ENCODE measurements at places on chromosomes 5 and 9.

DNA sequence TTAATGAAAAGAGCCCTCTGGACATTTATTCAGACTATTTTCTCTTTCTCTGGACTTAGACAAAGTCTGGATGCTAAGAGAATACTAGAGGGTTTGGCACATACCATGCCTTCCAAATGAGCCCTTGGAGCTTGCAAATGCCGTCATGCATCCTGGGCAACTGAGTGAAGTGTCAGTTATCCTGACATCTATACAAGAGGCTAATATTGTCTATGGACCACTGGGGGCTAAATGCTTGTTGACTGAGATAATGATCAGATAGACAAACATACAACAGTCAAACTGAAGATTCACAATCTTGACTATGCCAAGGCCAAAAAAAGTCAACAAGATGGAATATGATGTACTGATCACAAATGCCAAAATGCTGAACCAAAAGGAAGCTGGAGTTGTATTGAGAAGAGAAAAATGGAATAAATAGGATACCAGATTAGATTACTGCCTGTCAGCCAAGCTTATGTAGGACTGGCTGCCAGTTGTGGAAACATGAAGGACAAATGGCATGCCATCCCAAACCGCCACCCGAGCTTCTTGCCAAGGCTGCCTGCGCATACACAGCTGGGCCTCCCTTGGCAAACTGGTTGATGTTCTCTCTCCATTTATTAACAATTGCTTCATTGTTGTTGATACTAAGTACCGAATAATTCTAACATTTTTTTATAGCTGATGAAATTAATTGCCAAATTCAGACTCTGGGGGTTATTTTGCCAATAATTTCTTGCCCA lies 240.1 kb upstream of the GRAMD2B start:
- peak; percentile 90 for DNase-seq

DNA sequence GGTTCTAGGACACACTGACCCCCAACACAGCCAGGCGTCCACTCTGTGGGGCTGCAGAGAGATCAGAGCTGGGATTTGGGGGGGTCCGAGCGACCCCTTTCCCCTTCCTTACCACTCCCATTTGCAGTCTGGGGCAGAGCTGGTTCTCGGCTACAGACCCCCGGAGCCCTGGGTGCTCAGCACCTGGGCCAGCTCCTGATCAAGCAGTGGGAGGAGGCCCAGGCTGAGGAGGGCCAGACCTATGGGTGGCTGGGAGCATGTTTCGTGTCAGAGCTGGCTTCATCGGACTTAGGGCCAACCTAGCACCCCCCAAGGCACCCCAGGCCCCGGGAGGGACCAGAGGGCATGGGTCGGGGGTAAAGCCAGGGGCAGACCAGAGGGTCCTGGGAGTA lies 7.6 kb downstream of the GRIN1 start:
- no peak for DNase-seq

GRCh38 chr9:136323371-136323789 lies 4.0 kb upstream of the GPSM1 start:
- no peak for DNase-seq

DNA sequence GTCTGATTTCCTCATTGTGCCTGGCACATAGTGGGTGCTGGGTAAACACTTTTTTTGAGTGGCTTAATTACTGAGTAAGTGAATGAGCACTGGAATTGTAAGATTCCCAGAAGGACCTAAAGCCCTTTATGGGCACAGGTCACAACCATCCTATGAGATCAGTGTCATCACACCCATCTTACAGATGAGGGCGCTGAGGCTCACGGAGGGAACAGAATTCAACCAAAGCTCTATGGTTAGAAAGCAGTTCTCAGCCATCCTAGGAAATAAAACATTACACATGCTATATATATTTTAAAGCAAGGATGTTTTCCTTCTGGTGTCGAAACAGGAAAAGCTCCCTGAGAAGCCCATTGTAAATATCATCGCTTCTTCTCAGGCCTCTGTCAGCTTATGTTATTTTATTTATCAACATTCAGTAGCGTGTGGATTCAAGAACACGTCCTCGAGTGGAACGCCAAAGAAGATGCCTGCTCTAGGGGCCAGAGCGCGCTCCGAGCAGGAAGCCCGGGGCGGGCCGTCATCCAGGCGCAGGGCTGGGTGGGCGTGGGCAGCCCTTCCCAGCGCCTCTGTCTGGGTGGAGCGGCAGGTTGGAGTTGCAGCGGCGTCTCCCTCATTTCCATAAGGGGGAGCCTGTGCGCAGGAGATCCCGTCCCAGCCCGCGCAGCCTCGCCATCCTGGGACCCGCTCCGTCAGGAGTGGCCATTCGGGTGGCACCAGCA lies 155.8 kb upstream of the SMIM23 start:
- no peak for DNase-seq

DNA sequence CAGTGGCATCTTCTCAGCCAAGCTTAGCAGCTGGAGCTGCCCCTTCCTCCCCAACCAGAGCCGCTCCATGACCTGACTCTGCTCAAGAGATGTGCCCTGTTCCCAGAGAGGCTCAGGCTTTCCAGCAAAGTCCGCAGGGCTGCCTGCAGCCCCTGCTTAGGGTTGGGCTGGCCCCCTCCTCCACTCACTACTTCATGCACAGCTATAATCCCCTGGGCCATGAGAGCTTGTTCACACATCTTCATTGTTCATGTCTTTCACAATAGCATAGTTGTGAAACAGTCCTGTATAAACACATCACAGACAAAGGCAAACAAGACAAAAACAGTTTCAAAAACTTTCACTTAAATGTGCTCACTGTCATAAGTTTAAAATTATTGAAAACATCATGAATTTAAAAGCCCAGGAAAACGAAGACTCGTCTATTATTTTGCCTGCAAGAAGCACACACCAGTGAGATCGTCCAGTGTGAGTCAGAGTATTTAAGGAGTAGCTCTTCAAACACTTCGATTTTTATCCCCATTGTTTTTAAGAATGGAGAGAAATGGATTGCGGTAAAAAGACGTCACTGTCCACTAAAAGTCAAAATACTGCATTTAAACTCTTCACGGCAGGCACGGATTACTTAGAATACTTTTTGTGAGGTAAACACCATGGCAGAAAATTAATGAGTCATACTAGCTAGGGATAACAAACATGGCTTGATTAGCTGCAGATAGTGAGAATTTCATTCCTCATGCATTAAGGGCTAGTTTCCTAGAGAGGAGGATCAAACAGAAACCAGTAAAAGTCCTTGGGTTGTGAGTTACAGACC lies 40.7 kb upstream of the S1PR3 start:
- DNase-seq = no peak

GRCh38 chr9:116998305-116998704 lies 311.2 kb downstream of the TRIM32 start:
- no peak for DNase-seq

GRCh38 chr5:74534397-74535129 lies 106.0 kb downstream of the ENC1 start:
- DNase-seq = no peak

DNA sequence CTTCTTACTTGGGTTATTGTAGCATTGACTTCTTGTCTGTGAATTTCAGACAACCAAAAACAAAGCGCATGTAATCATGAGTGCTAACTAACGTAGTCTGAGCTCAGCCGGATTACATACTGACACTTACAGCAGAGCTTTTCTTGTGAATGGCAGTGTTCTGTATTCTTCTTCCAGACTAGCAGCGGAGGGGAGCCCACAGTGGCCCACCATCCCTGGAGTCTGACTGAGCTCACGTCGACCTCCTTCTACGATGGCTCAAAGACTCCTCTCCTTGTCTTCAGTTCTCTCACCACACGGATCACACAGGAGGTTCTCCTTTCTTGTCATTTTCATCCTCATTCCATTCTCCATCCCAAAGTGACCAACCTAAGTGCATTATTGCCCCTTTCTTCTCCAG lies 211.4 kb downstream of the CHSY3 start:
- no peak for DNase-seq

DNA sequence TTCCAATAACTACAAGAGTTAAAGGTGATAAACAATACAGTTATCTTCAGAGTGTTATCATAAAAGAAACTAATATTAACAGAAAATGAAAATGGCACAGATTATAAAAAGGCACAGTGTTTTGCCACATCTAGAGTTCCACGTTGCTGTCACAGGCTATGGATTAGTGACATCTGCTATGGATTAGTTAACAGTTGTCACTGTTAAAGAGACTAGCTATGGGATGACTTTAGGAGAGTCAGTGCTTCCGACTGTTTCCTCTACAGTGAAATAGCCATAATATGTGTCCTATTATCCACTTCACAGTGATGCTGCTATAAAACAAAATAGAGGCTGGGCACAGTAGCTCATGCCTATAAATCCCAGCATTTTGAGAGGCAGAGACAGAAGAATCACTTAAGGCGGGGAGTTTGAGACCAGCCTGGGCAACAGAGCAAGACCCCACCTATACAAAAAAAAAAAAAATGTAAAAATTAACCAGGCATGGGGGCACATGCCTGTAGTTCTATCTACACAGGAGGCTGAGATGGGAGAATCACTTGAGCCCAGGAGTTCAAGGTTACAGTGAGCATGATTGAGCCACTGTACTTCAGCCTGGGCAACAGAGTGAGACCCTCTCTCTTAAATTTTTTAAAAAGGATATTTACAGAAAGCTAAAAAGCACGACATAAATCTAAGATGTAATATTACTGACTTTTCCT lies 19.7 kb downstream of the MAPKAP1 start:
- DNase-seq = no peak

GRCh38 chr9:6876195-6876894 lies 118.6 kb downstream of the KDM4C start:
- no peak for DNase-seq

- DNase-seq = no peak
Measured at GRCh38 chr9:91092214-91092613, 269.5 kb downstream of the AUH start.

- no peak for DNase-seq
Measured at GRCh38 chr5:9066349-9066748, 479.5 kb downstream of the SEMA5A start.

DNA sequence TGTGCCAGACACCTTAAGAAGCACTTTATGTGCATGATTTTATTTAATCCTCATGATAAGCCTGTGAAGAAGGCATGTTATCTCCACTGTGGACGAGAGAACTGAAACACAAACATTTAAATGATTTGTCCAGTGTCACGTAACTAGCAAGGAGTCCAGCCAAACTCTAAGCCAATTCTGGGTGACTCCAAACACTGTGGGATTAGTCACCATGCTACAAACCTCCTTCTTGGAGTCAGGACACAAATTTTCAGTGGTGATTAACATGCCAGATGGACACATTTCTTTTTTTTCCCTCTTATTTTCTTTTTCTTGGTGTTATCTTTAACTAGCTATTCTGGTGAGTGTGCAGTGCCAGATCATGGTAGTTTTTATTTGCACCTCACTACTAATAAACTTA lies 316.8 kb downstream of the NDUFS4 start:
- no peak for DNase-seq

- no peak for DNase-seq
Measured at GRCh38 chr9:89224633-89225032, 46.0 kb upstream of the SHC3 start.

DNA sequence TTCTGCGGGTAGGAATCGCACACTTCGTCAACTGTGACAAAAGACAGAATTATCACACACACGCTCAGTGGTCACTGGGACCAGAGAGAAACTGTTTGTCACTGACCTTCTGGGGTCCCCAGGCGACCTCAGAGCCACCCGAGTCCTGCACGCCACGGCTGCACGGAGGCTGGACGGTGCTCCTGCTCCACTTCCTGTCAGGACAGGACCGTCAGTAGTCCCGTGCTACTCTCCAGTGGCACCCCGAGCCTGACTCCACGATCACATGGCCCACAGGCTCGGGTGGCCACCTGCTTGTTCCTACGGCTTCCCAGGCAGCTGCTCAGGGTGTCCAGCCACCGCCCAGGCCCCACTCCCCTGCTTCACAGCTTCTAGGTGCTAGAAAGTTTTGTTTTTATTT lies 17.9 kb downstream of the MRNIP start:
- DNase-seq = no peak

DNA sequence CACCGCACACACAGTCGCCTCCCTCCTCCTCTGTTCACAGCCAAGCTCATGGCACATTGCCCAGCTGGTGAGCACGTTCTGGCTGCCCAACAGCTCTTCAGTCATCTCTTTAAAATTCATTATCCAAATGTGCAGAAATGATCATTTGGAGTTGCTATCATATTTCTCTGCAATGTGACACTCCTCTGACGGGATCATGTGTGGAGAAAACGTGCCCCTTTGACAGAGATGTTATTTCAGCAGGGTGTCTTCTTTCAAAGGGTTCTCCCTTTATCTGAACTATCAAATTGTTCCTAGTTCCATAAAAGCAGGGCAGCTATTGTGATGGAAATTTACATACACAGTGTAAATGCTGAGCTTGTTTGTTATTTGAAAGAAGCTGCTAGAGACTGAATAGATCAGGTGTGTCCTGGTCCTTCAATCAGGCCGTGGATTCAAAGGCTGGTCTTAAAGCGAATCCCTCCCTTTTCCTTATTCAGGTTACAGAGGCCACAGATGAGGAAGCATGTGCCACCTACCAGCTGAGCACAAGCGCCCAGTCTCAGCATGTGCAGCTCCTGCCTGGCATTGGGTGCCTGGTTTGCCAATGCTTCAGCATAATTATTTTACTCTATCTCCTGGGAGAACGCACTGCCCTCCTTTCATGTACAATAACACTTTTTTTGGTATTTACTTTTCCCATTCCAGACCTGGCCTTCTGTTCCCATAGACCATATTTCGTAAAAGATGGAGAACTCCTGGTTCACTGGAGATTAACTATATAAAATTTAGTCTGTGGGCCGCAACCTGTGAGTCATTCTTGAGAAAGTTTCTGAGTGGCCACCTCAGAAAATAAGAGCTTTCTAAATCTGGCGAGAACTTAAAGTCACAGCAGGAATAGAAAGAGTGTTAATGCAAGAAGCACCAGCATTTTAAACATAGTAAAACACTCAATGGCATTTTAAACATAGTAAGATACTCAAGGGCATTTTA lies 433.7 kb downstream of the ENC1 start:
- DNase-seq = peak; percentile 88

DNA sequence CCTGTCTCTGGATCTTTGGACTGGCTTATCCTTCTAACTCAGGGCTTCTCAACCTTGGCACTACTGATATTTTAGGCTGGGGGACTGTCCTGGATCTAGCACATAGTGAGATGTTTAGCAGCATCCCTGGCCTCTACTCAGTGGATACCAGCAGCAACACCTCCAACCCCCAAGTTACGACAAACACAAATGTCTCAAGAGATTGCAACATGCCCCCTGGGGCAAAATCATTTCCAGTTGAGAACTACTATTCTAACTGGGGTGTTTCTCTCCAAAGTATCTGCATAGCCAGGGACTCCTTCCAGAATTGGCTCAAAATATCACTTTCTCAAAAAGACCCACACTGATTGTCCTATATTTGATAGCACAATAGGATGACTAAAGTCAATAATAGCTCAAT lies 7.2 kb upstream of the TLR4 start:
- no peak for DNase-seq

DNA sequence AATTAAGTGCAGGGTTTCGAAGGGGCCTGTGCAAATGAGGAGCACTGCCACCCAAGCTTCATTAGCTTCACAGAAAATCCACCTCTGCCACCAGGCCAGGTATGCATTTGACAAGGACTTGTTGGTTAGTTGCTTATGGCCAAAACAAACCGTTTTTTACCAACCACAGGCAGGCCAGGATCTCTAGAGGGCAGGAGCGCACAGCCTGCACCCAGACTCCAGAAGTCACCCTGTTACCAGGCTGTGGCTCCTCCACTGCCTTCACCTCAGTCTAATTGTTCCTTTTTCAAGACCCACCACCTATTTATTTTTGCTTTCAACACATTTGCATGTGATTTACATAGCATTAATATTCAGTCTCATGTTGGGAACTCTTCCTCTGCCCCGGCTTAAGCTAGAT lies 78.3 kb upstream of the HSPA9 start:
- DNase-seq = peak; percentile 74
